ENCODE measurements at places on chromosomes 12 and 14.
A peak's percentile ranks its signal among the peaks of the same experiment; 100 is the strongest.

DNA sequence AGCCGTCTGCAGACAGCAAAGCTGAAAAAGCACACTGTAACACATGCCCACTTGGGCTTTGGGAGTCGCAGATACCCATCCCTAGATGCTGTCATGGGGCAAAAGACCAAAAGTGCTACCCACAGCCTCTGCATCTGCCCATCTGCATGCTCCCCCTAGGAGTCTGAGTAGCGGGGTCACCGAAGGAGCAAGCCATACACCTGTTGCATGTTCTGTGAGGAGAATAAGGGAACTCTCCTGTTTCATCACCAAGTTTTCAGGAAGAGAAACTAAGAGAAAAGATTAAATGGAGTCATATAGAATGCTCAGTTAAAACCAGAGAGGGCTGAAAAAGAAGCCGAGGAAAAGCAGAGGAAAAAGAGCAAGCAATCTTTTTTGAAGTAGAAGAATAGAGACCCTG, 13.7 kb upstream of the ST8SIA1 start:
- DNase-seq, result no peak

DNA sequence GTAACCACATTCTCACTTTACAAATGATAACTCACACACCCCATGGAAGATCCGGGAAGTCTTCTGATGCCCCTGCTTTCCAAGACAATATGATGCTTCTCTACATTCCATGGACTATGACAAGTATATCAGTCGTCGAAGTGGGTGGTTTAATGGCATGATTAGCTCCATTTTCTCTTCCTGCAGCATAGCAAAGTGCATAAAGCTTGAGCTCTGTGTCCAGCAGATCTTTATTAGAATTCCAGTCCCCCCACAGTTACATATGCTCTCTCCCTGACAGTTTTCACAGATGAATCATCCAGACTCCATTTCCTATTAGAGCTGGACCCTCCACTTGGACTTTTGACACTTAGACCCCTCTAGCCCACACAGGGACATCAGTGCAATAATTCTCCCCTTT, 174.9 kb downstream of the BCAT1 start:
- DNase-seq, result no peak

DNA sequence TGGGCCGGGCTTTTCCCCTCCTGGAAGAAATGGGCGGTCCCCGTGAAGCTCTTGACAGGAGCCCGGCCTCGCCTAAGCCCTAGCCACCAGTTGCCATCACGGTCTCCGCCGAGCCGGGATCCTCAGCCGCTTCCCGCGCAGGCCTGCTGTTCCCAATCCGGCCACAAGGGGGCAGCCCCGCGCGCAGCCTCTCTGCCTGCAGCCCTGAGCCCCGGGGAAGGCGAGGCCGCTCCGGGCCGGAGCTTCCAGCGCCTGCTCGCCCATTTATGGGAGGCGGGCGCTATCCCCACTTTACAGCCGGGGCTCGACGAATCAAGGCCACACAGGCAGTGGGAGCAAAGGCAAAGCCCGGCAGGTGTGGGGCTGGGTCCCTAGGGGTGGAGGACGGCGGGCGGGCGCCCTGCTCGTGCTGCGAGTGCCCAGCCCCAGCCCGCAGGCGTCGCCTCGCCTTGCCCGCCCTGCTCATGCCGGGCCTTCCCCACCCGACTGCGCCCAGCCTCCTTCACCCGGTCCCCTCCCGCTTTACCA, 61.5 kb downstream of the LGMN start:
- DNase-seq, result peak; percentile 91

GRCh38 chr14:68940614-68941185, 38.4 kb downstream of the ACTN1 start:
- DNase-seq, result no peak

- DNase-seq, result no peak
Observed at GRCh38 chr12:26717757-26718156, 115.2 kb downstream of the ITPR2 start.

- DNase-seq, result no peak
Observed at GRCh38 chr14:94562022-94562421, 780 bp downstream of the SERPINA4 start.

GRCh38 chr12:110888256-110888991, 32.0 kb downstream of the MYL2 start:
- no peak for DNase-seq

- peak; percentile 10 for DNase-seq
Observed at GRCh38 chr12:123363740-123364531, 711 bp downstream of the SBNO1 start.

- DNase-seq, result no peak
Observed at GRCh38 chr12:44863867-44864266, 12.2 kb downstream of the NELL2 start.

DNA sequence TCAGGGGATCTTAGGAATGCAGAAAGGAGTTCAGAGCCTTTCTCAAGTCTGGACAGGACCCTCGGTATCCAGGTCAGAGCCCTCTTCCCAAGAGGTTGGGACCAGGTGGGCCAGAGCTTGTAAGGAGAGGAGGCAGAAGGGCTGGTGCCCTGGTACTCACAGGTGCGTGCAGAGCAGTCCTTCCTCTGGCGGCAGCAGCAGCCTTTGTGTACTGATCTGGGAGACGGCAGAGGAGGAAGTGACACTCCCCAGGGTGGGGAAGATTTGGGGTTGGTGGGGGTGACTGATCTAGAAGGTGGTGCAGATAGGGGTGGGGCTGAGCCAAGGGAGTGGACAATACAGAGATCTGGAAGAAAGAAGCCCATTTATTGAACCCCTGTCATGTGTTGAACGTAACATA, at the start of gene ITGB7:
ITGB7 (minus strand) TSS at position 210 of the 400 bp plus-strand sequence. CDS start 6,808 bp downstream, outside the sequence.
- DNase-seq, result no peak

DNA sequence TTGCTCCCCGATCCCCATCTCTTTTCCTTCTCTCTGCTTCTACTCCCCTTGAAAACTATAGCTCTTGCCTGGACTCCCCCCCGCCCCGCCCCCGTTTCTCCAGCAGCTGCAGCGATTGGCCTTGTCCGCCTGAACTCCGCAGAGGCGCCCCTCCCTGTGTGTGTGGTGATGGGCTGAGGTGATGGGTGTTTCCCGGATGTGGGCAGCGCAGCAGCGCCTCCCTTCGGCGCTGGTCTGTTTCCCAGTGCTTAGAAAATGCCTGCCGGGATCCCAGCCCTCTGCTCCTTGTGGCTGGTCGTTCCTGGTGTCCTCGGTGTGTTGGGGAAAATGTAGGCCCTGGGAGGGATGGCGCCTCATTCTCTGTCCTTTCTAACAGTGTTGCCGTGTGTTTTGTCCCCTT, 43.3 kb downstream of the GALNT8 start:
- DNase-seq, result no peak

- DNase-seq, result no peak
Observed at GRCh38 chr12:95788637-95789036, 1.9 kb downstream of the NTN4 start.

- DNase-seq, result no peak
Observed at GRCh38 chr12:65858831-65859230, 34.5 kb downstream of the HMGA2 start.

DNA sequence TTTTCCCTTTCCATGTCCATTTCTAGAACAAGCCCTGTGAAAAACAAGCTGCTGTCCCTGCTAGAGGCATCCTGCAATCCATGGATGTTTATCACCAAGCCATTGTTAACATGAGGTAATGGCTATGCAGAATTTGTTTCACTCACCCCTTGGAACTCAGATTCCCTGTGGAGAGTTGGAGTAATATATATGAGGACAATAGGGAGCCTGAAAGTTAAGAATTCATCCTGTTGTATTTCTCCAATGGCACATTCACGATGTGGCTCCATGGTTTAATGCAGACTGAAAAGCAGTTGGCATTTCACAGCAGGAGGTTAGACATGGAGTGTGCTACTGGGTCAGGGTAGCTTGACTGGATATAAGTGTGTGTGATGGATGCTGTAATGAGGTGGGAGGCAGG, 32.4 kb downstream of the GPR65 start:
- no peak for DNase-seq

- DNase-seq, result peak; percentile 41
Observed at GRCh38 chr14:65471038-65471878, 58.7 kb downstream of the FUT8 start.

- no peak for DNase-seq
Observed at GRCh38 chr12:20314328-20314727, 54.0 kb upstream of the PDE3A start.

DNA sequence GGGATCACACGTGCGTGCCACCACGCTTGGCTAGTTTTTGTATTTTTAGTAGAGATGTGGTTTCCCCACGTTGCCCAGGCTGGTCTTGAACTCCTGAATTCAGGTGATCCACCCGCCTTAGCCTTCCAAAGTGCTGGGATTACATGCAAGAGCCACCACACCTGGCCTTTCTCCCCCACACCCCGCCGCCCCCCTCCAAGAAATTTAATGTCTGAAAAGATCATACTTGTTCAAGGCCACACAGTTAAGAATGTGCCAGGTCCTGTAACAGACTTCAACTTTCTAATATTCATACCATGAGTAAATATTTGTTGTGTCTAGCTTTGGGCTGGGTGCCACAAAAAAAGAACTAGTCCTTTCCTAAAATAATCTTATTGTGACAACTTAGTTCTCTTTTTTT, 9.1 kb downstream of the GATC start:
- DNase-seq, result no peak

DNA sequence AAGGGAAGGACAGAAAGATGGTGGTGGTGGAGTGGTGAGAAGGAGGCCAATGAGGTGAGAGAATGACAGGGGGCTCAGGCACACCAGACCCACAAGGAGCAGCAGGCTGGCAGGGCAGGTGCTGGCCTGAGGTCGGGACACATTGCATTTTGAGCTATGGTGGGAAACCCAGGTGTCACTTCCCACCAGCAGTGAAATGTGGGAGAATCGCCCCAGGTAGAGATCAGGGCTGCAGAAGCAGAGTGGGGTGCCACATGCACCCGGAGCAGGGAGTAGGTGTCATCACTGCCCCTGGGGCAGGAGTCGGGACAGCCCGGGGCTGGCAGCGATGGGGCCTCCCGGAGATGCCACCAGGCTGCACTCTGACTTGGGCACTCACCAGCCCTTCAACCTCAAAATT, 315.8 kb downstream of the BCL11B start:
- DNase-seq, result no peak

DNA sequence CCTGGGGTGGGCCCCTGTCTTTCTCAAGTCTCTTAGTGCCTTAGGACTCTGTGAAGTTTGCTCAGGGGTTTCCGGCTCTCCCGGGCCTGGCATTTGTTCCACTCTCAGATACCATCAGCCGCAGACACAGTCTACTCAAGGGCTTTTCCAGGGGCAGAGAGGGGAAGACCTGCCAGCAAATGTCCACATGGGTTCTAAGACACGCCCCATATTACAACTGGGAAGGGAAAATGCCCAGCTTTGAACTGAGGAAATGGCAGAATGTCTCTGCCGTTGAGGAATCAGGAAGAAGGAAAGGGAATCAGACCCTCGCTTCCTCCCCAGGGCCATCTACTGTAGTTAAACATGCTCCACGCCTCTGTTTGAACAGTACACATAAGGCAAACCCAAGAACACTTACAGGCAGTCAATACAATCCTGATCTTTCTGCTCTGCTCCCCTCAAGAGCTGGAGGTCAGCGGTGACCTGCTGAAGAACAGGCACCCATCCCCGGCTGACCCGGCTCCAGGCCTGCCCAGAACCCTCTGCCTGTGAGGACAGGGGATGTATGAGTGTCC, 7.9 kb downstream of the CCDC85C start:
- DNase-seq, result no peak

DNA sequence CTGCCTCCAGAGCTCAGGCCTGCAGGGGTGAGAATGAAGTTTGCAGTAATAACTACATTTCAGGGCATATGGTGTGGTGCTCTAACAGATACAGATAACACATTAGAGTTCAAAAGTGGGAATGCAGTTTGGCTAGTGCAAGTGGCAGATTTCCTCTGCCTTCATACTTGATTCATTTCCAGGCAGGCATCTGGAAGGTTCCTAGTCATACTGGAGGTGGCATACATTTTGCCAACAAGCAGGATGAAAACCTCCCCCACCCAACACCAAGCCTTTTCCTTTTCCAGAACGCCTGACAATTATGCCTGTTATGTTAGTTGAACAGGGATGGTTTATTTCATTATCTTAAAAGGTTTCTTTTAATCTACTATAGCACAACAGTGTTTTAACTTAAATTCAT, 24.3 kb downstream of the VTI1B start:
- no peak for DNase-seq

DNA sequence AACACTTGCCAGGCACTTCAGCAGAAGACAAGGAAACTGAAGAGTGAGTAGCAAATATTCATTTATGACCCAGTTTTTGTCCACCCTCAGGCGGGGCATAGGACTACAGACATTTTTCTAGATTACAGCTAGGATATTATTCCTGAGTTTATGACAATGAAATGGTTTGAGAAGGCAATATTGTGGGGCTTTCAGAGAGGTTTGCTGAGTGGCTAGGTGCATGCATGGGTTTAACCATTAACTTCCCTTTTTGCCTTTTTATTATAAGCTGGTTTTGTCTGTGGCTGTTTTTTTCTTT, 104.0 kb upstream of the BCAT1 start:
- DNase-seq, result no peak

GRCh38 chr12:106020736-106021135, 118.0 kb downstream of the NUAK1 start:
- DNase-seq, result no peak

- DNase-seq, result peak; percentile 53
Observed at GRCh38 chr12:131860472-131861260, 32.5 kb downstream of the MMP17 start.

- no peak for DNase-seq
Observed at GRCh38 chr14:61287196-61287595, 6.1 kb upstream of the TMEM30B start.

DNA sequence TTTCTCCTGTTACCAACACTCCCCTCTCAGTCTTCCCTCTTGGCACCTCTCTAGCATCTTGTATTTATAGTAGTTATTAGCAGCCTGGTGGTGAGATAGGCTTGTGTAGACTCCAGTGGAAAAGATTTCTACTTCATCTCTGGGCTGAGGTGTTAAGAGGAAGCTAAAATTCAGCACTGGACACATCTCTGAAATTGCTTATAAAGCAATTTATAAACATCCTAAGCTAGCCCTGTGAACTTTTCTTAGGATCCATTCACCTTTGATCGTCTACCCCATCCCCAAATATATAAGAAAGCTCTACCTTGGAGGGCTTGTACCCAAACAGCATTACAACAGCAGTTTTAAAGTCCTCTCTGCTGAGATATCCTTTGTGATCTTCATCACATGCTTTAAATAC, 928 bp downstream of the EFCAB11 start:
- DNase-seq, result no peak

DNA sequence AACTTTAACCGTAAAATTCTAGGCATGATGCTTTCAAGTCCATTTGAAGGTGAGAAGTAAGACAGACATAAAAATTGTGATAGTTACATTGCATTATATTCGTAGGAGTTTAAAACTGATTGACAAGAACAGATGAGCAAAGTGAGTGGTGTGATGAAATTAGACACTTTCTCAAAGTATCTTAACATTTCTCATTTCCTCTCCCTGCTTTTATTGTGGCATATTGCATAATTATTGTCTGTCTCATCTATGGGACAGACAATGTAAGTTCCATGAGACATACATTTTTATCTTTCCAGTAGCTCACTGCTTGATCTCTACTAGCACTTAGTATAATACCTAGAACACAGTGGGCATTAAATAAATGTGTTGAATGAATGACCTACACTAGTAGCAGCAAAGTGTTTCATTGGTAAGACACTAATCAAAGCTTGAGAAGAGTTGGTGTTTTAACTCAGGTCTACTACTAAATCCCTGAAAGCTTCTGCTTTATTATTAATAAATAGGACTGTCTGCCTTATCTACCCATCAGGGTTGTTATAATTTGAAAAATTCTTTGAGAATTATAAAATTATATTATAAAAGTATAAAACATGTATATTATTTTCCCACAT, 19.0 kb downstream of the A2M start:
- DNase-seq, result no peak
